ENCODE measurements at places on chromosomes 5 and 9. TPM values are rescaled to one million over a fixed set of nuclear protein-coding genes. Genes with fewer than 3 reads are reported as not detected.

Gene NTRK2
- total RNA-seq, result not detected

Gene VDAC1
- 274 TPM for total RNA-seq

Gene PHAX
- total RNA-seq, result 35.2 TPM

Gene DCAF12
- 24.1 TPM for total RNA-seq

Gene WDR70
- 25.0 TPM for total RNA-seq

Gene EFNA5
- 2.9 TPM for total RNA-seq

Gene SH3PXD2B
- total RNA-seq, result 15.7 TPM

Gene SLC6A7
- not detected for total RNA-seq

Gene FOXD4
- not detected for total RNA-seq

Gene EGFL7
- 1,153 TPM for total RNA-seq

Gene HSDL2
- 15.4 TPM for total RNA-seq

Gene MYORG
- 7.4 TPM for total RNA-seq

Data from mammary microvascular endothelial cell (primary cell).